H1 (cell line): ENCODE measurements at places on chromosomes 11 and 22.
A peak's percentile ranks its signal among the peaks of the same experiment; 100 is the strongest.

- no peak overlapping the region for H3K4me3 ChIP-seq
- H3K4me1 ChIP-seq, result no peaks in the 10 kb centered on the region
- DNase-seq, result no peak
- no peak overlapping the region for H3K27ac ChIP-seq
Measured at GRCh38 chr22:11629661-11630385, 3898.2 kb upstream of the OR11H1 start.

DNA sequence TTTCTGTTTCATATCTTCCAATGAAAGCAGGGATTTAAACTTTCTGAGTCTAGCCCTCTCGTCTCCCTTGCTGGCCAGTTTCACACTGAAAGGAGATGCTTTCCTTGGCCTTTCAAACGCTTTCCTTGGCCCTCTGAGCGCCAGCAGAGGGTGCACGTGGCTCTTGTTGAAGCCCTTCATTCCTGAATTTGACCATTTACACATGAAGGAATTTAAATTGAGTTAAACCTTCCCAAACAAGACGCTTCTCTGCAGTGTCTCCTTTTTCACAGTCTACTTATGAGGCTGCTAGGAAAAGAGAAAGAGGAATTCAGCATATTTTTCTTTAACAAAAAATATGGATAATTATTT lies 21.6 kb downstream of the NNMT start:
- no peak overlapping the region for H3K4me3 ChIP-seq
- H3K4me1 ChIP-seq, result peaks cover 24% of the 10 kb centered on the region
- peak; percentile 58 for DNase-seq

DNA sequence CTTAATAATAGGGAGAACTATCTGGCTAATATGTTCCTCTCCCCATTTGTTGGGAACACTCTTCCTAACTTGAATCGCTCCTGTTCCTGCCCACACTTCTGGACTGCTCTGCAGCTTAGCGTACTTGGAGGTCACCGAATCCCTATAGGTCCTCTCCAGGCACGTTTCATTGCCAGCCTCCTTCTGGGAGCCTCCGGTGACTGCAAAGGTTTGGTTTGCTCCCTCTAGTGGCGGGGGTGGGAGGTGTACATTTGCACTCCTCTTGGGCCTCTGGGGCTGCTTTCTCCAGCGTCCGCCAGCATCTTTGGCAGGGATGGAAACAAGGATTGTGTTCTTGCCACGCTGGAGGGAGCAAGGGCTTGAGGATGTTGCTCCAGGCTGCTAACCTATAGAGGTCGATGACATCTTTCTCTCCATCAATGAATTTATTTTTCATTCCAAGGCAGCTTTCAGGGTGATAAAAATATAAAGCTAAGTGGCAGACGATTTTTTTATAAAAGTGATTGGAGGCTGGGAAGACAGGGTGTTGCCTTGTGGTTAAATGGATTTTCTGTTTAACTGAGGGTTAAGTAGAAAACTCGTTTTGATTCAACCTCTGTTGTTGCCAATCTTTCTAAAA lies 48.7 kb downstream of the TSPAN18 start:
- no peak overlapping the region for H3K4me3 ChIP-seq
- H3K4me1 ChIP-seq, result peaks cover 12% of the 10 kb centered on the region
- H3K36me3 ChIP-seq, result no peaks in the 10 kb centered on the region
- H3K27me3 ChIP-seq, result no peaks in the 10 kb centered on the region
- DNase-seq, result no peak

DNA sequence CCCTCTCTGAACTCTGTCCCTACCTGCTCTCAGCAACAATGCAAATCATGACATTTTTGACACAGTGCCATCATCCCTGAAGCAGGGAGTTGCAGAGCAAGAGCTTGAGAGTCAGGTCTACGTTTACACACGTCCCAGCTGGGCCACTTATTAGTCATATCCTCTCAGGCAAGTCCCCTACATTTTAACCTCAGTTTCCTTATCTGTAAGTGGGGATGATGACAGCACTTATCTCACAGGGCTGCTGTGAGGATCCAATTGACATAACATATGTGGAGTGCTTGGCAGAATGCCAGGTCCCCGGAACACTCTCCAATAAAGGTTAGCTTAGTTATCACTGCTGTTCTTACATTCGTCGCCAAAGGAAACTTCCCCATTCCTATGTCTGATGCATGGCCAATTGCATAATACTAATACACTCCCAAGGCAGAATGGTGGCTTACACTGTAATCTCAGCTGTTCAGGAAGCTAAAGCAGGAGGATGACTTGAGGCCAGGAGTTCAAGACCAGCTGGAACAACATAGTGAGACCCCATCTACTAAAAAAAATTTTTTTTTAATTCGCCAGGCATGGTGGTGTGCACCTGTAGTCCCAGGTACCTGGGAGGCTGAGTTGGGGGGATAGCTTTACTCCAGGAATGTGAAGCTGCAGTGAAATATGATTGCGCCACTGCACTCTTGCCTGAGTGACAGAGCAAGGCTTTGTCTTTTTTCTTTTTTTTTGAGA lies 16.6 kb downstream of the ASCC2 start:
- H3K4me1 ChIP-seq, result no peaks in the 10 kb centered on the region; the same call in 1 of the 2 replicates
- no peak overlapping the region for H3K27ac ChIP-seq
- H3K36me3 ChIP-seq, result peaks cover 10% of the 10 kb centered on the region; the same call in 1 of the 2 replicates
- no peaks in the 10 kb centered on the region for H3K27me3 ChIP-seq
- no peak for DNase-seq

DNA sequence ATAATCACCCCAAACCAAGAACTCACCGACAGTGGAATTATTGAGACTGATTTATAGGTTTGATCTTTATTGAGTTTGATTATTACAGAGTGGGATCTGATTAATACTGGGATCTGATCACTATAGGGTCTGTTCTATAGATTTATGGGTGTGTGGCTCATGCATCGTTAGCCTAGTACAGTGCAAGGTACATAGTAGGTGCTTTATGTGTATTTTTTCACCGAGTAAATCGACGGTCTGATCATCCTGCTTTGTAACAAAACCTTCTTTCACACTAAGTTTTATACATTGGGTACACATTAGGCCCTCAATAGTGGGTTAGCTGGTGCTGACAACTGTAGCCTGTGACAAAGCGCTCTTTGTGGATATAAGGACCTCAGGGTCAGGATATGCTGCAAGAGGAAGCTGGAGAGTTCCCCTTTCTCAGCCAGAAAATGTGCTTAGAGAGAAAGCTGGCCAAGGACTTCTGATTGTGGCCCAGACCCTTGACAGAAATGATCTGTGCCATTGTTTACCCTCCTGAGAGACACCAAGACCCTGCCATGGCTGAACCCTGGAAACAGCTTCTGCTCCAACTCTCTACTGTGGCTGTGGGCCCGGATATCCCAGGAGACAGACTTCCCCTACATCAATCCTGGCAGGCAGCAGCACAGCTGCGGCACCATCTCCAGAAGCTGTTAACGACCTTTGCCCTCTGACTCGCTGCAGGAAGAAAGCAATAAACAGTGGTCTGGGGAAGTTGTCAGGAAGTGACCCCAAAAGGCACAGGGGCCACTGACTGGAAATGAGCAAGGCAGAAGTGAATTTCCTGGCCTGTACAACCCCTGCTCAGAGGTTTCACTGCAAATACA lies 16.1 kb upstream of the TPP1 start:
- DNase-seq, result no peak
- H3K4me3 ChIP-seq, result no peak overlapping the region
- peaks cover 17% of the 10 kb centered on the region for H3K27me3 ChIP-seq

- no peaks in the 10 kb centered on the region for H3K4me1 ChIP-seq
- DNase-seq, result no peak
- H3K27ac ChIP-seq, result no peak overlapping the region
- H3K4me3 ChIP-seq, result no peak overlapping the region
- no peaks in the 10 kb centered on the region for H3K27me3 ChIP-seq
Measured at GRCh38 chr22:33620085-33620484, 300.2 kb downstream of the LARGE1 start.

GRCh38 chr11:17986711-17987220 lies 26.1 kb downstream of the SERGEF start:
- no peak overlapping the region for H3K4me3 ChIP-seq
- no peaks in the 10 kb centered on the region for H3K4me1 ChIP-seq
- DNase-seq, result no peak
- peaks cover 7% of the 10 kb centered on the region for H3K36me3 ChIP-seq
- H3K27me3 ChIP-seq, result no peaks in the 10 kb centered on the region
